ENCODE measurements at places on chromosomes 7 and 10.

- no peak overlapping the region for H3K4me3 ChIP-seq
- H3K4me1 ChIP-seq = no peaks in the 10 kb centered on the region
- DNase-seq = no peak
Measured at GRCh38 chr7:25911738-25912607, 240.0 kb upstream of the NFE2L3 start.

GRCh38 chr7:64494912-64495461 is 67.9 kb downstream of the ZNF680 start:
- no peaks in the 10 kb centered on the region for H3K4me1 ChIP-seq
- no peak overlapping the region for H3K27ac ChIP-seq
- H3K36me3 ChIP-seq = no peaks in the 10 kb centered on the region
- H3K27me3 ChIP-seq = no peaks in the 10 kb centered on the region

GRCh38 chr10:37865957-37866803 is 8.8 kb upstream of the ZNF248 start:
- H3K27me3 ChIP-seq = no peaks in the 10 kb centered on the region
- no peaks in the 10 kb centered on the region for H3K4me1 ChIP-seq
- H3K36me3 ChIP-seq = no peaks in the 10 kb centered on the region
- H3K4me3 ChIP-seq = no peak overlapping the region

DNA sequence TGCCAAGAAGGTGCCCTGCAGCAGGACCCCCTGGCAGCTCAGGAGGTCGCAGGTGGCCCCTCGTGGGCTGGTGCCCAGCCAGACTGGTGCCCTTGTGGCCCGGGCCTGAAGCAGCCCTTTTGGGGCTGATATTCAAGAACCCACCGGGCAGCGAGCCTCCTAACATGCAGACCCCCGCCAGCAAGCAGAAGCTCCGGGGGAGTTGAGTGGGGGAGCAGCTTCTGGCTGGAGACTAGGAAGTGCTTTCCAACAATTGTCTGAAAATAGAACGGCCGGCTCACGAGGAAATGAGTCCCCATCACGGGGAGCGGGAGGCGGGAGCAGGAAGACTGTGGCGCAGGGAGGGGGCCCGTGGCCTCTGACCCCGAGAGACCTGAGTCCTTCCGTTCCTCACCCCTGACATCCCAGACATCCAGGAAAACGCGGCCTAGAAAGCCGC is 9.5 kb upstream of the INTS1 start:
- DNase-seq = no peak
- peak overlapping the region; percentile 72 for H3K27ac ChIP-seq
- no peaks in the 10 kb centered on the region for H3K36me3 ChIP-seq
- no peaks in the 10 kb centered on the region for H3K27me3 ChIP-seq
- no peak overlapping the region for H3K4me3 ChIP-seq

- H3K4me1 ChIP-seq = no peaks in the 10 kb centered on the region
- H3K27me3 ChIP-seq = no peaks in the 10 kb centered on the region
- no peak overlapping the region for H3K27ac ChIP-seq
- DNase-seq = no peak
- no peaks in the 10 kb centered on the region for H3K36me3 ChIP-seq
- no peak overlapping the region for H3K4me3 ChIP-seq
Measured at GRCh38 chr7:113562242-113562641, 356.6 kb downstream of the PPP1R3A start.

- no peak overlapping the region for H3K27ac ChIP-seq
- H3K36me3 ChIP-seq = no peaks in the 10 kb centered on the region
- no peak for DNase-seq
- H3K4me3 ChIP-seq = no peak overlapping the region
- H3K4me1 ChIP-seq = peaks cover 3% of the 10 kb centered on the region
Measured at GRCh38 chr10:62853710-62854109, 37.5 kb upstream of the EGR2 start.

DNA sequence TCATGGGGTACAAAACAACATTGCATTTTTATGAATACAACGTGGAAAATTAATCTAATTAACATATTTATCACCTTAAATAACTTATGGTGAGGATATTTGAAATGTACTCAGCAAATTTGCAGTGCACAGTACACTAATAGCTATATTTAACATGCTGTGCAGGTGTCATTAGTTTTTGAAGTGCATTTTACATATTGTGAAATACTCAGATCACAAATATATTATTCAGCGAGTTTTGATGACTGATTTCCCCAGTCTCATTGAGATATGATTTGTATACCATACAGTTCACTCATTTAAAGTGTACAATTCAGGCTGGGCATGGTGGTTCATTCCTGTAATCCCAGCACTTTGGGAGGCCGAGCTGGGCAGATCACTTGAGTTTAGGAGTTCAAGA is 59.5 kb downstream of the TET1 start:
- H3K27ac ChIP-seq = no peak overlapping the region
- no peaks in the 10 kb centered on the region for H3K36me3 ChIP-seq
- DNase-seq = no peak

DNA sequence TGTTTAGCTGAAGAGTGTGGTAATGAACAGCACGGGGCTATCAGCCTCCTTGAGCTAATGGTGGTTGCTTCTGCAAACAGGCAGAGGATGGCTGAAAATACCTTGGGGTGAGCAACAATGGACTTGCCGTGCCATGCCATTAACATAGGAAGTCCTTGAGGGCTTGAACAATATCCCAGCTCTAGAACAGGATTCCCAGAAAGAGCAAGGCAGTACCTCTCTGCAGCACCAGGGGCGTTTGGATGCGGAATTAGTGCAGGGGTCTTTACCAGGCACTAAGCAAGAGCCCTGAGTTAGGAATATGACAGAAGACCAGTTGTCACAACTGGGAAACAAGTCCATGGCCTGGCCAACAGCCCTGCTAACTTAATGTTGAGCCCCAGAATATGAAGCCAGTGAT is 143.2 kb upstream of the COBL start:
- H3K4me3 ChIP-seq = no peak overlapping the region
- H3K27ac ChIP-seq = no peak overlapping the region
- no peak for DNase-seq
- no peaks in the 10 kb centered on the region for H3K27me3 ChIP-seq
- H3K36me3 ChIP-seq = no peaks in the 10 kb centered on the region
- H3K4me1 ChIP-seq = no peaks in the 10 kb centered on the region

DNA sequence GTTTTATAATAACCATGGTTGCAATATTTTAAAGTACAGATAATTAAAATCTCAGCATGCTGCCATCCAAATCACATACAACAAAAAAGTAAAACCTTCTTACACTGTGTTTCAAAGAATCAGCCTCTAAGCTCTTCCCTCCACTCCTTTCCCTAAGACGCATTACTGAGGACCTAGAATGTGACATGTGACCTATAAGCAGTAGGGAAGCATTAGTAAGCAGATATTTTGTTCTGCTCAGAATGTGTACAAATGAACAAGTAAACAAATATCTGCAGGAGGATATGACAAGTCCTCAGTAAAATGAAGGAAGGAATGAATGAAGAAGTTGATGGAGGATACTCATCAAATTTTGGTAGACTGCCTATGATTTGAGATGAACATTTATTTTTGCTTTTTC is 49.1 kb downstream of the RAB11FIP2 start:
- DNase-seq = no peak
- no peaks in the 10 kb centered on the region for H3K27me3 ChIP-seq
- no peak overlapping the region for H3K4me3 ChIP-seq
- H3K36me3 ChIP-seq = no peaks in the 10 kb centered on the region

DNA sequence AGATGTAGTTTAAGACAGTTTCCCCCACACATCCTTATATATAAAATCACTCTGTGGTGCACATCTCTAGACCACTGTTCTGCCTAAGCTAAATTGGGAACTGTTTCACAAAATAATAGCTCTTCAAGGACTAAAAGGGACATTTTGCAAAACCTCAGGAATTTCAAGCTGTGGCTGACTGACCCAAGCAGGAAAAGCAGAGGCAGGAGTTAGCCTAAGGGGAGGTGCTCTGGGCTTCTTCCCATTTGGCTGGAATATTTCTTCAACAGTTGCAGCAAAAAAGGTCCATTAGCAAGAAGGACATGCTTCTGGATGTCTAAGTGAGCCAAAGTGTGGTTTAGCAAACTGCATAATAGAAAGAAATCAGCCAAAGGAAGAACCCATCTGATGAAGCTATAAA is 551.2 kb upstream of the ANKRD30A start:
- H3K4me3 ChIP-seq = no peak overlapping the region
- no peaks in the 10 kb centered on the region for H3K27me3 ChIP-seq

DNA sequence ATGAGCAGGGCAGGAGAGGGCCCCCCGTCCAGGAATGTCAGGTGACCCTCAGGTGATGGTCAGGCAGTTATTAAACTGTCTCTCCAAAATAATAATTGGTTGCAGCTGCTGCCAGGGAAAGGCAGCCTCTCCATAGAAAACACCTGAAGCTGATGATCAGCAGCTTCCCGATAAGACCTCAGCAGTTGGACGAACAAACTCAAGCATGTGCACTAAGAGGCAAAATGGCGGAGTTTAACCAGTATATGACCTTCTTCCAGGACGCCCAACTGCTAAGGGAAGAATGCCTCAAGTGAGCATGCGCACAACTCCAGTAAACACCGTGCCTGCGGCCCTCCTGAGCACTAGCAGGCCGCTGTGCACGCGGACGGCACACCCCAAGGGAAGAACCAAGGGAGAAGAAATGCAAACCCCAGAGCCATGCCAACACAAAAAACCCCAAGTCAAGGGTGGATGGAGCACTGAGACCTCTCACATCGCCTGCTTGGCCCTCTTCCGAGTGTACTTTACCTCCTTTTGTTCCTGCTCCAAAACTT is 38.9 kb upstream of the ADARB2 start:
- no peaks in the 10 kb centered on the region for H3K27me3 ChIP-seq
- H3K4me1 ChIP-seq = no peaks in the 10 kb centered on the region
- no peaks in the 10 kb centered on the region for H3K36me3 ChIP-seq
- no peak overlapping the region for H3K4me3 ChIP-seq
- DNase-seq = no peak

GRCh38 chr10:127048630-127049029 is 143.4 kb downstream of the DOCK1 start:
- no peaks in the 10 kb centered on the region for H3K36me3 ChIP-seq
- no peak for DNase-seq
- H3K4me1 ChIP-seq = no peaks in the 10 kb centered on the region
- no peaks in the 10 kb centered on the region for H3K27me3 ChIP-seq

- H3K4me3 ChIP-seq = no peak overlapping the region
- H3K27me3 ChIP-seq = no peaks in the 10 kb centered on the region
- no peaks in the 10 kb centered on the region for H3K36me3 ChIP-seq
- DNase-seq = no peak
- no peak overlapping the region for H3K27ac ChIP-seq
- H3K4me1 ChIP-seq = no peaks in the 10 kb centered on the region
Measured at GRCh38 chr7:81691199-81691821, 78.5 kb downstream of the HGF start.

Measured in Peyer's patch (tissue), 4 donors.